ENCODE measurements at places on chromosomes 2 and 18.

GRCh38 chr2:215904101-215904500 lies 109.2 kb downstream of the MREG start:
- DNase-seq, result no peak

GRCh38 chr2:158113741-158114295 lies 12.1 kb downstream of the UPP2 start:
- DNase-seq, result no peak

DNA sequence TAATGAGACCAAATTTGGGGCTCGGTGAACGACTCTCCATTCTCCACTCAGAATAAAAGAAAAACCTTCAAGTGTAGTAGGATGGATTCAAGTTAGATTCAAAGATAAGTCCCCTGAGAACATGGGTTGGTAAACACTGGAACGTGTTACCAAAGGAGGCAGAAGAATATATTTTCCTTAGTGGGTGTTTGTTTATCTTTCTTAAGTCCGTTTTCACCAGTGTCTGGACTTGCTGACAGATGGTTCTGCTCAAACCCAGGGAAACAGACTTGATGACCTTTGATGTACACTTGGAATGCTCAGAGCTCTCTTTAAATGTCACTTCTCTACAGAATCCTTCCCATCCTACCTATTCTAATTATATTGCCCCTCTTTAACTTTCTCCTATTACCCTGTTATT lies 310.3 kb upstream of the ZNF521 start:
- DNase-seq, result no peak

GRCh38 chr2:49351560-49351959 lies 197.2 kb upstream of the FSHR start:
- no peak for DNase-seq

DNA sequence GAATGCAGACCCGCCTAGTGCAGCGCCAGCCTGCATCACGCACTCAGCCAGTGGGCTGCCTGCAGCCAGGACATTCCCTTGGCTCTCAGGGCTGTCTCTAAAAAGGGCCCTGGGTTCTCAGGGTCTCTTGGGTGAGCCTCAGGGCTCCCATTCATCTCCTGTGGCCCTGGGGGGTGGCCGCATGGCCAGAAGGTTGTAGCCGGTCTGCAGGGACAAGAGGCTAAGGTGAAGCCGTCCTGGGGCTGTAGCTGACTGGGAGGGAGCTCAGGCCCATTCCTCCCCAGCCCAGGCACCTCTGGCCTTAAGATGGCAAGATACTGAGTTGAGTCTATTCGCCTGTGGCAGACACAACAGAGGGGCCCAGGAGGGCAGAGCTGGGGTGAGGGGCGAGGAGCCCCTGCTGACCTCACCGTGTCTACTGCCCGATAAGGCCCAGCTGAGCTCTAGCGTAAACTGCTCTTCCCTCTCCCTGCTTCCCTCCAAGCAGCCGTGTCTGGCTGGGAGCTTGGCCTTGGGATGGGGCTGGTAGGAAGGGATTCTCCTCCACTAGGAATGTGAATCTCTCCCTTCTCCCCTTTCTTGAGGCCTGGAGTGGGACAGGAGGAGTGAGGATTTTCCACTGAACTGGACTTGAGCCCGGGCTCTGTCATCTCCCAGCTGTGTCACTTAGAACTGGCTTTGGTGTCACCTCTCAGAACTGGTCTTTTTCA lies 37.9 kb downstream of the INHBB start:
- no peak for DNase-seq

DNA sequence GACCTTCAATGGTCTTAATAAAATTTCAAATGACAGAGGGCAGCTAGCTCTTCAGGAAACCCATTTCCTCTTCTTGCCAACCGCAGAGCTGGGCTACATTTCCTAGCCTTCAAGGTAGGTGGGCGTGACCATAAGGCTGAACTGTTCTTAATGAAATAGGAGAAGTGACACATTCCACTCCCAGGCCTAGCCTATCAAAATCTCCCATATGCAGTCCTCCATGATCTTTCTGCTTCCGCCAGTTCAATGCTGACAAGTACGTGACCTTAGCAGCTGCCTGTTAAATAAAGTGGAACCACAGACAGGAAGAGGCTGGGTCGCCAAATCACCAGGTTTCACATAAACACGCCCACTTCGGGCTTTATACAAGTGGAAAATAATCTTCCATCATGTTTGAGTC lies 13.2 kb downstream of the SERPINE2 start:
- DNase-seq, result no peak

DNA sequence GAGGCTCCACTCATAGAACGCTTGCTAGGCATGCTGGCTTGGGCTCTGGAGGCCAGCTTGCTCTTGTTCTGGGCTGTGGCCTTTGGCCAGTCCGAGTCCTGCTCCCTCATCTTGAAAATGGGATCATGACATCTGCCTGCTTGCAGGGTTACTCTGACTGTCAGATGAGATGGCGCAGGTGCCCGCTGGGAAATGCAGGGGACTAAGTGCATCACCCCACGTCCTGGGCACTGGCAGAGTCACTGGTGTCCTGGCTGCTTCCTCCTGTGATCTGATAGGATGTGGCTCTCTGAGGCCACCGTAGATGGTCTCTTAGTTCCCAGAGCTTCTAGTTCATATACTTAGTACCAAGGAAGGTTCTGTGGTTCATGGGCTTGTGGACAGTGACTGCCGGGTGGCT lies 18.5 kb downstream of the LDLRAD4 start:
- DNase-seq, result no peak

DNA sequence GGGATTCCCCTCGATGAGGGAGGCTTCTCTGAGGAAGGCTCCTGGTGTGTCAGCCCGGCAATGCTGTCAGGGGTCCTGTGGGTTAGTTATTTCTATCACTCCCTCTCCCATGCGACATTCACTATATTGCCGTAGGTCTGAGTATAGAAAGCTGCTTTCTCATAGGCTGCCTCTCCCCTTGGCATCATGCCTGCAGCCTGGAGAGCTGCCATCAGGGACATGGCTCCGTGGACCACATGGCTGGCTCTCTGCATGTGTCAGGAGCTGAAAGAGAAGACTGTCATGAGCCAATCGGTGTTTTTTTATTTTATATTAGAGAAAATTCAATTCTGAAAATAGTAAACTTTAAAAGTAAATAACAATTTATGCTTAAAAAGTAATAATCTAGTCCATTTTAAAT lies 198.0 kb downstream of the CDH20 start:
- peak; percentile 27 for DNase-seq

- no peak for DNase-seq
Measured at GRCh38 chr2:99436874-99437273, 52.9 kb downstream of the REV1 start.

GRCh38 chr2:124534028-124534427 lies 508.9 kb downstream of the CNTNAP5 start:
- no peak for DNase-seq

GRCh38 chr2:181673173-181673572 lies 7.1 kb downstream of the NEUROD1 start:
- DNase-seq, result peak; percentile 70

- no peak for DNase-seq
Measured at GRCh38 chr2:227643990-227644551, 22.5 kb upstream of the SCYGR5 start.

DNA sequence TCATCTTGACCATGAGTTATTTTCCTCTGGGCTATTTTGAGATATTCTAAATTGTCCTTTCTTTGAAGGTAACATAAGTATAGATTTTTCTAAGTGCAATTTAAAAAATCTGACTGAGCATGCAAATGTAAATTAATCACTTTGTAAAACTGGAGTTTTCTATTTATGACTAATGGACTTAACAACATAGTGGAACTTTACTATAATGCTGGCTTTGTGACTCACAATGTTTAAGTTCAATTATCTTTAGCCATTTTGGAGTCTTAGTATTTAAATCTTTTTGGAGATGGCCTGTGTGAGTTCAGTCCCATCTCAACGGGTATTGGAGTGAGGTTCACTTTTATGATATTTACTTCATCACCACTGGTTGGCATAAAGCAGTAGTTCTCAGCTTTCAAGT lies 35.2 kb upstream of the NOSTRIN start:
- DNase-seq, result no peak

- no peak for DNase-seq
Measured at GRCh38 chr2:196941398-196942078, 15.0 kb upstream of the PGAP1 start.

GRCh38 chr2:17620280-17620679 lies 79.8 kb downstream of the VSNL1 start:
- DNase-seq, result no peak

DNA sequence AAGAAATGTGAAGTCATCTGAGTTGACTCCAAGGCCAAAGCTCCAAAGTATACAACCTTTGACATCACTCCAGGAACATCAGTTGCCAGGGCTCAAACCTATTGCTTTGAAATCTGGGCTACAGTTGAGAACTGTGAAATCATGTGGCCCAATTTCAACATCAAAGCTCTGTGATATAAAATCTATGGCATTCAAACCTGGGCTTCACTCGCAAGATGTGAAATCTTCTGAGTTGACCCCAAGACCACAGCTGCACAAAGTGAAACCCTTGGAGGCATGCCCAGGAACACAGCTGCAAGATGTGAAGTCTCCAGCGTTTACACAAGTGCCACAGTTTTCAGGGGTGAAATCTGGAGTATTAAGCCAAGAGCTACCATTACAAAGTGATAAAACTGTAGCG lies 9.4 kb upstream of the ZNF512 start:
- DNase-seq, result no peak

DNA sequence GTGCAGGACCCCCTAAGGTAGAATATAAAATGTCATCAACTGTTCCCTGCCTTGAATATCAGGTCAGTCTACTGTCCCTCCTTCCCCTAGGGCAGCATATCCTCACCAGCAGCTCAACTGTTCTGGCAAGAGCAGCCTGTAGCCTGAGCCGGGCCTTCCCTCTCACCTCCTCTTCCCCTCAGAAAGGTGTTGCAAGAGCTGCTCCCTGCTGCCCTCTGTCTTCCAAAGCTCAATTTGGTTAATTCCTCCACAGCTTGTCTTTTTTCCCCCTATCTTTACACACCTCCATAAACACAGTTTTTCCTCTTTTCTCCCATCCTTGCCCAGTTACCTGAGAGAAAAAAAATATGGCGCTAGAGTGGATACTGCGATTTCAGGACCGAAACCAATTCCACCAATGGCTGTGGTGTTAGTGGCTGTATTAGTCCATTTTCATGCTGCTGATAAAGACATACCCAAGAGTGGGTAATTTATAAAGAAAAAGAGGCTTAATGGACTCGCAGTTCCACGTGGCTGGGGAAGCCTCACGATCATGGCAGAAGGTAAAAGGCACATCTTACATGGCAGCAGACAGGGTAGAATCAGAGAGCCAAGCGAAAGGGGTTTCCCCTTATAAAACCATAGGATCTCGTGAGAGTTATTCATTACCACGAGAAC lies 184.7 kb downstream of the MREG start:
- DNase-seq, result peak; percentile 86
